Kidney epithelial cell (primary cell): ENCODE measurements at places on chromosomes 12 and 14.

DNA sequence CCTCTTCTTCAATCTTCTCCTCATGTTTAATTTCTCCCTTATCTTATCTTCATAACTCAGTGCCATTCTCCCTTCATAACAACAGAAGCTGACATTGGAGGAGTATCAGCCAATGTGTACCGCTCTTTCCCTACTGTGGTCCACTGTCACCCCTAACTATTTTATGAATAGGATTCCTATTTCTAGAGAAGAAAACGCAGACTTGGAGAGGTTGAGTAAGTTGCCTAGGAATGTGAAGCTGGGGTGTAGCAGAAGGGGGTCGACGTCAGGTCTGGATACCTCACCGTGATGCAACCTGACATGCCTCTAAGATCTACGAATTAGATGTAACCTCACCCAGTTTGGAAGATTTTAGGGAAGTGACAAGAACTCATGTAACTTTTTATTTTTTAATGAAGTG lies 17.1 kb downstream of the LMO3 start:
- no peak for DNase-seq

GRCh38 chr12:80821513-80822000 lies 104.8 kb downstream of the MYF5 start:
- no peak for DNase-seq

DNA sequence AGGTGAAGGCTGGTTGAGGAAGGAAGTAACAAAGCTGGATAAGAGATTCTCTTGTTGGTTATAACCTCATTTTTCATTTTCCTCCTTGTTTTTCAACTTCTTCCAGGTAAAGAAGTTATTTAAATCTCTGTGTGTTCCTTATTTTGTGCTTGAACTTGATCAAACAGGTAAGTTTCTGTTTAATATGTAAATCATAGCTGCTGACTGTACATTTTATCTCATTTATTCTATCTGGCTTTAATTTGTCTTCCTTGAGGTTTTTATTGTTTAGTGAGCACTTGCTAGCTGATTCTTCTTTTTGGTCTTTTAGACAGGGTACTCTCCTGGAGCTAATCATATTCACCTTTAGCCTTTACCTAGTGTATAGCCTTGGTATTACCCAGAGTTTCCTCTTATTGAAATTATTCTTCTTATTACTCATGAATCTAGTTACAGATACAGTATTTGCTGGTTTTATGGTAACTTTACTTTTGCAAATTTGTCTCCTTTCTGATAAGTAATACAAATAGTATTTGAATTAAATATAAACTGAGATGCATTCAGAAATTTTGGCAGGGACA lies 42.4 kb downstream of the TXNRD1 start:
- DNase-seq, result no peak

DNA sequence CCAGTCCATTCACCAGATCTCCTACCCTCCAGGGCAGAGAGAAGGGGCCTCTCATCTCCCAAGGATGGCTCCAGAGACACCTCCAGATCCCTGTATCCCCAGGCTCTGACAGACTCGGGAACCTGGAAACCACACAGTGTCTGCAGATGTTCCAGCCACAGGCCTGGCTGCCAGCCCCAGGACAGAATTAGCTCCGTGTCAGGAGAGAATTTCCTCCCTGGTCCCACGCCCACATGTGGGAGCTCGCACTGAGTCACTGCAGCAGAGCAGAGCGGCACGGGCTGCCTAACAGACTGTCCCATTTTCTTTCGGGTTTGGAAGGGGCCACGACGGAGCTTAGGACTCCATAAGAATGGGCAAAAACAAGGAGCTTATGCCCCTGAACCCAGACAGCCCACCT lies 33.6 kb downstream of the CMKLR1 start:
- peak; percentile 45 for DNase-seq

- DNase-seq, result no peak
Measured at GRCh38 chr14:52267501-52268278, at the start of gene PTGDR. PTGDR (plus strand) TSS chr14:52267698; CDS start chr14:52267815, 117 bp downstream.

GRCh38 chr14:57051633-57052032 lies 217.1 kb downstream of the EXOC5 start:
- DNase-seq, result no peak

GRCh38 chr14:98960617-98961013 lies 311.4 kb downstream of the BCL11B start:
- no peak for DNase-seq

GRCh38 chr12:92467886-92468285 lies 234.9 kb upstream of the PLEKHG7 start:
- peak; percentile 1 for DNase-seq

DNA sequence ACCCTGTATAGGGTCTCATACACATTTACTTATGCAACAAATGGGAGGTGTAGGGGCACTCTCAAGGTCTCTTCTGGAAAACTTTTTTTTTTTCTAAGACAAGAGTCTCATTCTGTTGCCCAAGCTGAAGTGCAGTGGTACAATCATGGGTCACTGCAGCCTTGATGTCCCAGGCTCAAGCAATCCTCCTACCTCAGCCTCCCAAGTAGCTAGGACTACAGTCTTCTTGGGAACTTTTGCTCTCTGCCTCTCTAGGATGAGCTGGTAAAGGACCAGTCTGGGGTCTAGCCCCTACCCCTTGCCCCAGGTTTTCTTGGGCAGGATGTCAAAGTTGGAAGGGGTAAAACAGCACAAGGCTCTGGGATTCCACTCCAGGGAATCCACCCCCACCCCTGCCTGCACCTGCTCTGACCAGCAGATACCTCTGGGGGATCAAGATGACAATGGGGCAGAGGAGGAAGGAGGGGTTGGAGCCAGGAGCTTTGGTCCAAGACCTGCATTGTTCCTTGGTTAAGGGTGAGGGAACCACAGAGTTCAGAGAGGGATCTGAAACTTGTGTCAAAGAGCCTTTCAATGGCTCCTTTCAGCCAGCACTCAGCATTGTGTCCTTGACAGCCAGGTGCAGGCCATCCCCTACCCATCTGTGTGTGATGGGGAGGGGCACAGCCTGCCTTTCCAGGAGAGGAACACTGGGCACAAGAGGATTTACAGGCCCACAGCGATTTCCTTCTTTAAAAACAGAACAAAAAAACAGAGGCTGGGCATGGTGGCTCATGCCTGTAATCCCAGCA lies 12.2 kb downstream of the CTDSP2 start:
- DNase-seq, result no peak

DNA sequence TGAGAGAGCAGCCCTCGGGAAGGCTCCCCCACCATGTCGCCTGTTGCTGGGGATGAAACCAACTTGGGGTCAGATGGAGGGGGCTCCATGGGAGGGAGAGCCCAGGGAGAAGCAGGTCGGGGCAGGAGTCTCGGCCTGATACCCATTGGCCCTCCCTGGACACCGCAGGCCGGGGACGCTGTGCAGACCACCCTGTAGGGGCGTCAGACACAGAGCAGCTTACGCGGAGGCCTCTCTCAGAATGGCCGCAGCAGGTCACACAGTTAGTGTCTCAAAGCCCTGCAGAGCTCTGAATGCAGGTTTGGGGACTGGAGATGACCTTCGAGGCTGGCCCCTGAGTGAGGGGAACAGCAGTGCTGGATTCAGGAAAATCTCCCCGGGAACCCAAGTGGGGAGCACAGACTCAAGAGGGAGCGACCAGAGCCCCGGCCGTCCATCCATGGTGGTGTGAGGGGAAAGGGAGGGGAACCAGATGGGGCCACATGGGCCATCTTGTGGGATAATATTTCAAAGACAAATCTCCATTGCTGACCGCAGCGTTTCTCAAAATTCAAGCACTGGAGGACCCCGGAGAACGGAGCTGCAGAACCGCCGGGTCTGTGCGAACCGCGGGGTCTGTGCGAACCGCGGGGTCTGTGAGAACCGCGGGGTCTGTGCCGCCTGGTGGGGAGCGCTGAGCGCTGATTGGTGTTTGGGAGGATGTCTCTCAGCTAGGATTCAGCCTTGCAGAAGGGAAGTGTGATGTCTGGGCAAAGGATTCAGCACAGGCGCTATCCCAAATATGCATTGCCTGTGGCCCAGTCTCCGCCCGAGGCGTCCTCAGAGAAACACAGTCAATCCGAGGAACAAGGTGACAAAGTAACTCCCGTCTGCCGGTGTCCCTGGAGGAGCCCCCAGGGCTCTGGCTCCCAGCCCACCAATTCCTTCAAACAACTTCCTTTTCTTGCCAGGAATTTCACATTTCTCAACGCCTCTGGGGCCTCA lies 324.4 kb upstream of the RTL1 start:
- DNase-seq, result no peak

DNA sequence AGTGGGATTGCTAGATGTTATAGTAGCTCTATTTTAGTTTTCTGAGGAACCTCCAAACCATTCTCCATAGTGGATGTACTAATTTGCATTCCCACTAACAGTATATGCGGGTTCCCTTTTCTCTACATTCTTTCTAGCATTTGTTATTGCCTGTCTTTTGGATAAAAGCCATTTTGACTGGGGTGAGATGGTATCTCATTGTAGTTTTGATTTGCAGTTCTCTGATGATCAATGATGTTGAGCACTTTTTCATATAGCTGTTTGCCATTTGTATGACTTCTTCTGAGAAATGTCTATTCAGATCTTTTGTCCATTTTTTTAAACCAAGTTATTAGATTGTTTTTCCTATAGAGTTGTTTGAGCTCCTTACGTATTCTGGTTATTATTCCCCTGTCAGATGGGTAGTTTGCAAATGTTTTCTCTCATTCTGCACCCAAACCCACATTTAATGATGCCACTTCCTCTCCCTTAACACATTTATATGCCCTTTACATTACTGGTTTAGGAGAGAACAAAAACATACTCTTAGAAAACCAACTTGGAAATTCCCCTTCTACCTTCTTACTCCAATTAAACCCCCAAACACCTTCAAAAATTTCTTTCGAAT lies 48.2 kb downstream of the NELL2 start:
- no peak for DNase-seq

DNA sequence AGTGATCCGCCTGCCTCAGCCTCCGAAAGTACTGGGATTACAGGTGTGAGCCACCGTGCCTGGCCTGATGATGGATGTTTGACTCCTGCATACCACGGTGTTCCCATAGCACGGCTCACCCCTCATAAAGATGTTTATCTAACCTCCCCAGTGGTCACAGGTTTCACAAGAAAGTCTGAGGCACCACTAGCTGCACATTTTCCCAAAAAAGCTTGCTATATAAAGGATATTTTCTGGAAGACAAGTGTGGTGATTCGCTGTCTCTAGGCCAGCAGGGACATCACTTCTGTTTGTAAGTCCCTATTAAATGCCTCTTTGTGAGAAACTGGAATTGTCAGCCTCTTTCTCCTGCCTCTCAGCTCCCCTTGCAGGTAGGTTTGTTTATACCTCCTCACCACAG lies 18.3 kb downstream of the PLEK2 start:
- DNase-seq, result no peak

- DNase-seq, result no peak
Measured at GRCh38 chr14:55336162-55336561, 64.9 kb downstream of the FBXO34 start.

DNA sequence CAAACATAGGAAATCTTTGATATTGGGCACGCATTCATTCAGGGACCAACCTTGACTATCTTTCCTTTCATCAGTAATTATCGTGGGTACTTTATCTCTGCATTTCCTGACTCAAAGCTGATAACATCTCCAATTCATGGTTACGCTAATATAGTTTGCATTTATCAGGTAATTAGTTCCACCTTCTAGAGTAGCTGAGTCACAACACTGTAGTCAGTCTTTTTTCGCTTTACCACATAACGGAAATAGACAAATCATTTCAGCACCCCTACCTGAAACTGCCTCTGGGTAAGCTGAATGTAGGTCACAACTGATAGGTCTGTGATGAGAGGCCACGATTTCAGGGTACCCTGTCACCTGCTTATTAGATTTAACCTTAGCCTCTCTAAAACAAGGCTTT lies 36.7 kb upstream of the IL22 start:
- DNase-seq, result no peak

DNA sequence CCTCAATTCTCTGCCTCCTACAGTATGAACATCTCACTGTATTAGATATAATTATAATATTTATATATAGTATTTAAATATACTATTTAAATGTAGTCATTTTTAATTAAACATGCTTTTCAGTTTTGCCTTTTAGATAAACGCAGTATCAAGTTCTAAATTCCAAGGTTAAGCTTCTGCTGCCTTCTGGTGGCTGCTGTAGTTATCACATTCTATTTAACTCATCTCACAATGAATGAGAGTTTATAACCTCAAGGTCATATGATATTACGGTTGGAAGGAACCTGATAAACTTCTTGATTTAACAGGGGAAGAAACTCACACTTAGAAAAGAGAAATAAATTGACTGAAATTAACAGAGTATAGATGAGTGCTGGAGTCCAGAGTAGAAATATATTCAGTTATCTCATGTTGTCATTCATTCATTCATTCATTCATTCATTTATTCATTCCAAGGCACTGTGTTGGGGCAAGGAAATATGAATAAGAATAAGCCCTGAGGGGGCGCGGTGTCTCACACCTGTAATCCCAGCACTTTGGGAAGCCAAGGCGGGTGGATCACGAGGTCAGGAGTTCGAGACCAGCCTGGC lies 31.9 kb downstream of the GUCY2C start:
- DNase-seq, result no peak

- DNase-seq, result no peak
Measured at GRCh38 chr14:95375539-95376109, 55.9 kb upstream of the CLMN start.

GRCh38 chr12:109775172-109775881 lies 57.9 kb downstream of the TRPV4 start:
- peak; percentile 9 for DNase-seq

- DNase-seq, result no peak
Measured at GRCh38 chr12:104733717-104734175, 224.3 kb downstream of the SLC41A2 start.

DNA sequence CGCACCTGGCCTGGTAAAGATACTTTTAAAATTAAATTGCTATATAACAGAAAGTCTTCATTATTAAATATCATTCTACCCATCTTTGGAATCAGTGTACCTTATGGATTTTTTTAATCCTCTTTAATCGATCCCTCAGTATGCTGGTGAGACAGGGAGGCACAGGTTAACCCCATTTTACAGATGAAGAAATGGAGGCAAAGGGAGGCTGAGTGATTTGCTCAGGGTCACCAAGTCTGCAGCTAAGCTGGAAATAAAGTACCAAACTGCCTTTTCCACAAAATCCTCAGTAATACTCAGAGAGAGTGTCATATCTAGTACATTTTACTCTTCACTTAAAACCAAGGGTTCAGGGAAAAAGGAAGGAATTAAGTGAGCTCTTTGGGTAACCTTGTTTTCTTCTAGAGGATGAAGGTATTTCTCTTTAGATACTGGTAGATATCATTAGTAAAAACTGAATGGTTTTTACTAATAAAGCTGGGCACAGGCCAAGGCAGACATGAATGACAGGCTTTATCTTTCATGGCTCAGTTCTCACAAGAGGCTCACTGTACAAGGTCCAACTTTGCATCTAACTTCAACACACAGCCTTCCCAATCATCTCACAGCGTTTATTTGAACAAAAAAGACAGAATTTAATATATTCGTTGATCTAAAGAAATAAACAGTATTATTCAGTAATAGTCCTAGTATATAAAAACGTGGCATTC lies 35.3 kb upstream of the TTC7B start:
- DNase-seq, result no peak

DNA sequence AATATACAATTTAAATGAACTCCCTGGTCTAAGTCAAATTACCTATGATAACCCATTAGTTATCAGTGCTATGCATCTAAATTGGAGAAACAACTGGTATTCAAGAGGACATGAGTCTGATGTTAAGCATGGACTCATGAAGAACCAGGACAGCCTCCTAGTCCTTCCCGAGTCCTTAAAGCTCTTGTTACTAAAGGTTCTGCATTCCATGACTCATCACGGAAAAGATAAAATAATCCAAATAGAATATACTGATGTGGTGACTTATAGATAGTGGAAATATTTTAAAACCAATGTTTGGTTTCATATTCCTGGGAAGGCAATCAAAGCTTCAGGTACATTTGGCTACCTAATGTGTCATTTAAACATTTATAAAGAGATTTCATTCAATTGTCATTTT lies 117.2 kb upstream of the PMCH start:
- DNase-seq, result no peak

GRCh38 chr12:57171668-57172067 lies 24.2 kb upstream of the LRP1-AS start:
- DNase-seq, result no peak
